ENCODE measurements at places on chromosomes 5 and 9.

- DNase-seq, result peak; percentile 18
Measured at GRCh38 chr9:6498982-6499381, 86.0 kb downstream of the UHRF2 start.

DNA sequence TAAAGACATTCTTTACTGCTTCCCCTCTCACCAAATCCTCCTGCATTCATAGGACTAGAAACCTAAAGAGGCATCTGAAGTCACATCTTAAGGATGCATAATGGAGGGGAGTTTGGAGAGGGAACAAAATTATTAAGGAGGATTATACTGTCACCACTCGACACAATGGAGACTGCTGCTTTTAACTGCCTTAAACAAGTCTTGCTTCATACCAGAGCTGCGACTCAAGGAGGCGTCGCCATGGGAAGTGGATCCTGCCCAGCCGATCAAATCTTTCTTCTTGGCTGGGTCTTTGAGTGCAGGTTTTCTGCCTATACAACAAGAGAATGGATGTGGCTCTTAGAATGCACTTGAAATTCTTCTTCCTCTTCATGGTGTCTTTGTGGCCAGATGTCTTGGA, 66.7 kb upstream of the FOXE1 start:
- DNase-seq, result no peak

DNA sequence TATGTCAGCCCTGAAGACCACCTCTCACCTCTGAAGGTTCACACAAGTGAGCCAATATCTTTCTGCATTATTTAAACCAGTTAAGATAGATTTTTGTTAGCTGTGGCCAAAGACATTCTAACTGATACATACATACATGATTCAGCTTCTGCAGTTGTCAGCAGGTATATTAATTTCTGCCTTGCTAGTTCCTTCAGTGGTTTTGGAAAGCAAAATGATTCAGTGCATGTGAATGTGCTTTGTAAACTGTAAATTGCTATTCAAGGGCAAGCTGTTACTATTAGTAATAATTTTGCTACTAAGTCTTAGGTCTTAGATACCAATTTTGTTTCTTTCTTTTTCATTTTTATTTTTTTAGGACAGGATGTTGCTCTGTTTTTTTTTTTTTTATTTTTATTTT, 89.2 kb upstream of the ERBIN start:
- DNase-seq, result no peak

GRCh38 chr5:78588507-78588906, 60.1 kb downstream of the LHFPL2 start:
- DNase-seq, result no peak

- DNase-seq, result no peak
Measured at GRCh38 chr9:94157050-94157801, 73.0 kb downstream of the PTPDC1 start.

DNA sequence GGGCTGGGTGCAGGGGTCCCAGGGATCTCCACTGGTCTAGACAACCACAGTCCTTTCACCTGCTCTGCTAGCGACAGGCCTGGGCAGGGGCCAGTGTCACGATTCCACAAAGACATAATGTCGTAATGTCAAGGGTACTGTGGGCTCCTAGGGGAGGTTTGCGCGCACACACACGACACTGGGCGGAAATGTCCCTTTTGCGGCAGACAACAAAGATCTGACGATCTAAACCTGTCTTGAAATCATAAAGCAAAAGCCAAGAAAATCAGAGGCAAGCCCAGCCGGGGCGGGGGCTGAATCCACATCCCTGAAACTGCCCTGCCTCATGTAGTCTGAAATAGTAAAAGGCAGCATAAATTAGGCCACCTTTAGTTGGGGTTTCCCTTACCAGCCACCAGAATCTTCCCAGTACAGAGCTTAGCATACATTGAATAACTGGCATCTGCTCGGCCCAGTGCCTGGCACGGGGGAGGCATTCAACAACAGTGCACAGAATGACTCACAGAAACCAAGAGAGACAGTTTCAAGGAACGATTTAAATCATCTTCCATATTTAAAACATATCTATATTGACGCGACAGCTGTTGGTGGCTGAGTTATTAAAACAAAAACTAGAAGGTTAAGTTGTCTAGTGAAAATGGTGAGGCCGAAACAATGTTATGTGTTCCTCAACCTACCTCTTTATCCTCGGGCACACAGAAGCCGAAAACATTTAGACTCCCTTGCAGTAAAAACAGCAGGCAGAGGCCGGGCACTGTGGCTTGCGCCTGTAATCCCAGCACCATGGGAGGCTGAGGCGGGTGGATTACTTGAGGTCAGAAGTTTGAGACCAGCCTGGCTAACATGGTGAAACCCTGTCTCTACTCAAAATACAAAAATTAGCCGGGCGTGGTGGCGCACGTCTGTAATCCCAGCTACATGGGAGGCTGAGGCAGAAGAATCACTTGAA, 151.0 kb downstream of the MYO10 start:
- DNase-seq, result no peak

DNA sequence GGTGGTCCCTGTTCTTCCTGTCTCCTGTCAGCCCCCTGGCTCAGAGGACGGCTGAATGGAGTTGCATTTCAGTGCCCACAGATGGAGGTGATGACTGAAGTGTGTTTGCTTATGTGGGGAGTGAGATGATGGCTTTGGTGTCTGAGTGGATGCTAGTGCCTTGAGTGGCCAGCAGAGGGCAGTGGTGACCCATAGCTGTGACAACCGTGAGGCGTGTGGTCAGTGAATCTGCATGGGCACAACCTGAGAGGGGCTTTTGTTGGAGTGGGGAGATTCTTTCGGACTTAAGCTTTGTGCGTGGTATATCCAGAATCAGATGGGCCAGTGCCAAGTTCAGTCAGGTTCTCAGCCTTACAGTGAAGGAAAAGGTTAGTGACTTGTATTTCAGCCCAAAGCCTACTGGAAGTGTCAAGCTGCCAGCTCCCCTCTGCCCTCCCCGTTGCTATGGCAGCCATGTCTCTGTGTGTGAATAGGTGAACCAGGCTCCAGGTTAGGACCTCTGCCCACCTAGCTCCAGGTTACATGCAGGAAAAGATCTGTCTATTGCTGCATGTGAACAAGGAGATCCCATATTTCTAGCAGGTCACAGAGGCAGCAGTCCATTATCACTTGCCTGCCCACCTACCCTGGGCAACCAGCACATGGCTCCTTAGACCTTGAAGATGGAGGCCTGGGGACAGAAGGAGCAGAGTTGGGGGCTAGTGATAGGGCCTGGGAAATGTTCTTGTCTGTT, 14.7 kb upstream of the CXXC5 start:
- no peak for DNase-seq

- DNase-seq, result no peak
Measured at GRCh38 chr5:38329132-38329715, 70.9 kb downstream of the EGFLAM start.

DNA sequence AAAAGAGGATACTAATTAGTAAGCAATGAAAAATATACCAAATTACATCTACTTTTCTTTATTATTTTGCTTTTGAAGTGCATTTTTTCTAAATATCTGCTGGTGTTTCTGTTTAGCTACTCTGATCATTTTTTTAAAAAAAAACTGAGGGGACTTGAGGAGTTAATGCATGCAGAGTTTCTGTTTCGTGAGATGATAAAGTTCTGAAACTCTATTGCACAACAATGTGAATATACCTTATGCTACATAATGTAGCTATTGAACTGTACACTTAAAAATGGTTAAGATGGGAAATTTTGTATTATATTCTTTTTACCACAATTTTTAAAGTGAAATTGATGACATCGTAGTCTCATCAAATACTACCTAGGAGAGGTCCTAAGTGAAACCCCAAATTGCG, 288.3 kb upstream of the NR4A3 start:
- no peak for DNase-seq

GRCh38 chr9:90433398-90433941, 209.2 kb downstream of the DIRAS2 start:
- no peak for DNase-seq

GRCh38 chr9:69571032-69571431, 101.1 kb downstream of the APBA1 start:
- DNase-seq, result no peak

GRCh38 chr5:54772684-54773083, 212.7 kb downstream of the ESM1 start:
- DNase-seq, result no peak

DNA sequence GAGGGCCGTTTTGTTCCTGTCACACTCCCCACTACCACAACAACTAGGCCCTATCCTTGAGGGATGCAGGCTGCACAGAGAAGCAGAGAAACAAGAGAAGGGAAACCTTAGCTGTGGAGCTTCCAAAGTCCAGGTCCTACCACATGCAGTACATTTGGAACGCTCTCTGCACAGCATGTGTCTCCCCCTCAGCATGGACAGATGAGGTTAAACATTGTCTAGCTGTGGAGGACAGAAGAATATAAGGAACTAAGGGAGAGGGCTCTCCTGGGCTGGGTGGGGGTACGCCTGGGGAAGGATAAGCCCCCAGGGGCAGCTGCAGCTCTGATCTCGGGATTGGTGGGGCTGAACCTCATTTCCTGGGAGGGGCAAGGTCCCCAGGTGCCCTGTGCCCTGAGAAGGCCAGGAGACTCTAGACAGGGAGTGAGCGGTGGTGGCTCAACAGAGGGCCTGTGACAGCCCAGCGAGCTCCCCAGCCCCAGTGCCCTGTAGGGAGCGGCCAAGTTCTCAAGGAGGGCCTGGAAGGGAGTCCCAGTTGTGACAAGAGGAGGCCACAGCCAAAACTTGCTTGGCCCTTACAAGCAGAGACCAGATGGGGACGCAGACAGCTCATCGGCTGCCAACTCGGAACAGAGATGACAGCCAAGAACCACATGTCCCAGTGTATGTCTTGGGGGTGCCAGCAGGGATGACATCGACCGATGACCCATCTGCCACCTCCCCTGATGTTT, 30.1 kb downstream of the TSPAN17 start:
- no peak for DNase-seq

DNA sequence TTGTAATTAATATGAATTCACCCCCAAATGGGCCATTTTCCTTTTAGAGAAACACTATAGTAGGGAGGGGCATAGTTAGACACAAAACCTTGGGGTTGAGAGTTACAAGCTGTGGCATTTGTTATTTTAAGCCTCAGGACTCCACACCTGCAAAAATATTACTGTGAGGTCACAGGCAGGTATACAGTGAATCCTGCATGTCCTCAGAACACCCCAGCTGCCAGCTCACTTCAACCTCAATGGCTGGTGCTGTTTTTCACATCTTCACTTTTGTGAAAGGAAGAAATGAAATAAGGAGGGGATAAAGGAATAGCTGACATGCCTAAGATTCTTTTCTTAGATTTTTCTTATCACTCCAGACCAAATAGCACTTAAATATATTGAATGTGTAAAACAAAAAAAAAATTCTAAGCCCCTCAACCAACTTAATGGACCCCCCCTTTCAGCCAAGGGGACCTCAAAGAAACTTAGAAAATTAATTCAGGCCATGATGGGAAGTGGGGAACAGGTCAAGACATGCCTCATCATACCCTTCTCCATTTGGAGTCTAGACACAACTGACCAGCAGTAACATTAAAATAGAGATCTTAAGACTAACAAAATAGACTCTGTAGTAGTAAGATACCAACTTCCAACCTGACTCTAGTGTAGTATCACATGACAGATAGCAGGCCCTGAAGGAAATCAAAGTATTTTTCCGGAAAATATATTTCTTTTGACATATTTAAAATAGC, 9.2 kb downstream of the C9orf85 start:
- no peak for DNase-seq

DNA sequence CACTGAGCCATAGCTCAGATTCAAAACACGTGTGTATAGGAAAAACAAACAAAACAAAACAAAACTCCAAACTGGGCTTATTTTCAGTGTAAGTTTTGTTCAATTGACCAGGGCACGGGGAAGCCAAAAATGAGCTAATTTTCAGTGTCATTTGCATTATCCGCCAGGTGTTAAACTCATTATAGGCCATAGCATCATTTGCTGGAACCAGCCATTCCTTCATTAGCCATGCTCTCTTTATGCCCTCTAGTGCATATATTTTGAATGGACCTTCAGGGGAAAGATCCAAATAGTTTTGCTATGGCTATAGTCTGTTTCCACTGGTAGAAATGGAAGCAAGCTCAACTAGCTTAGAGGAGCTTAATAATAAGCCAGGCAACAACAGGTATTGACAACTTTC, 1205.2 kb upstream of the DMAC1 start:
- no peak for DNase-seq

DNA sequence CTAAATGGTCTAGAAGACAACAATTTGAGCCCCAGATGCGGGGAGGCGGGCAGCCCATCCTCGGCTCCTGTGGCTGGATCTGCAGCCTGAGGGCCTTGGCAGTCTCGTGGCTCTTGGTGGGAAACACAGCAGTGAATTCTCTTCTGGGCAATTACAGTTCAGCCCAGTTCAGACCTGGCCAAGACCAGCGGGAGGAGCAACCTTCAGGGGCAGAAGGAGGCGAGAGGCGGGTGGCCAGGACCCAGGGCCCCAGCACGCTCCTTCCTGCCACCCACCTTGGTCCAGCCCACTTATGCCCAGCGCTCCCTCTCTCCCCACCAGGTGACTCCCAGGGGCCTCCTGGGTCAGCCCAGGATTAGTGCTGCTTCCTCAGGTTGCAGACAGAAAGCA, 7.8 kb downstream of the MYMK start:
- DNase-seq, result no peak

- DNase-seq, result no peak
Measured at GRCh38 chr9:133869674-133870405, 122.3 kb downstream of the VAV2 start.

DNA sequence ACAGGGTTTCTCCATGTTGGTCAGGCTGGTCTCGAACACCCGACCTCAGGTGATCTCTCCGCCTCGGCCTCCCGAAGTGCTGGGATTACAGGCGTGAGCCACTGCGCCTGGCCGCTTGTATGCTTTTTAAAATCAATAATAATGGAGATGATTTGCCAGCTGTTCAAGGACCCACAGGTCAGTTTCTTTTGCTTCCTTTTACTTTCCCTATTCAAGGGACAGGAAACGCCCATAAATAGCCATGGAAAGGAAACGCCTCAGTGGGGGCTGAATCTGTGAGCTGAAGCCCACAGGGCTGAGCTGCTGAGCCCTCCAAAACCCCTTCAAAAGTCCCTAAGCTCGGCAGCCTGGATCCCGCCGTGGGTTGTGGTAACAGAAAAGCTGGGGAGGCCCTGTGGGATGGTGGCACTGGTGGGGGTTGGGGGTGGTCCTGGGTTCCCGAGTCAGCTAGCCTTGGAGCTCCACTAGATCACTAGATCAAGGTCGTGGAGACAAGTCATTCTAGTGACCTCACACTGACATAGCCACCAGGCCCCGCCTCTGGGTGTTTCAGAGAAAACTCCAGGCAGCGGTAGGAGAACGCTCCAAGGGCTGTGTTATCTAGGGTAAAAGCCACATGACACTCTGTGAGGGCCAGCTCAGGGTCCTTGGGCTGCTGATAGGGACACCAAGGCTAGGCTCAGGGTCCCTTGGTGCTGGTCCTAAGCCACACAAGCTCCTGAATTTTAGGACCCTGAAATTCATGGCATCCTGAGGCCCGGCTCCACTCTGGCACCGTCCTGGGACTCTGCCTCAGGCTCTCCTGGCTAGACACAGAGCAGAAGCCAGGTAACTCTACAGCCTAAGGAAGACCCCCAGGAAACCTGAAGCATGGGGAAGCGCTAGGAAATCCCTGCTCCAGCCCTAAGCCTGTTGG, 18.0 kb upstream of the DUSP1 start:
- no peak for DNase-seq
